ENCODE measurements at places on chromosomes 3 and 15.
A peak's percentile ranks its signal among the peaks of the same experiment; 100 is the strongest.

DNA sequence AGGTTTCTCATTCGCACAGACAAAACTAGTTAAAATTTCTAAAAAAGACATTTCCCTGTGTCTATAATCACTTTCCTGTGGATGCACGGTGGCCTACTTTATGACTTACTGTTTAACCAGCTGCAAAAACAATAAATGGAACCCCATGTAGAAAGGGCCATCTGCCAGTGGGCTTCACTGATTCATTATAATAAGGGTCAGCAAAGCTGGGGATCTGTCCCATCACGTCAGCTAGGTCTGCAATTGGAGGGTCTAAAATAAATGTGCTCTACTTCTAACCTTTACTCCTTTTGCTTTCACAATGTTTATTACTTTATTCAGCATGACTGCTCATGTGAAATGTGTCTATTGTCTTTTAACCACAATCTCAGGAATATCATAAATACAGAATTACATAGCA, 43.1 kb upstream of the NMD3 start:
- DNase-seq, result no peak

DNA sequence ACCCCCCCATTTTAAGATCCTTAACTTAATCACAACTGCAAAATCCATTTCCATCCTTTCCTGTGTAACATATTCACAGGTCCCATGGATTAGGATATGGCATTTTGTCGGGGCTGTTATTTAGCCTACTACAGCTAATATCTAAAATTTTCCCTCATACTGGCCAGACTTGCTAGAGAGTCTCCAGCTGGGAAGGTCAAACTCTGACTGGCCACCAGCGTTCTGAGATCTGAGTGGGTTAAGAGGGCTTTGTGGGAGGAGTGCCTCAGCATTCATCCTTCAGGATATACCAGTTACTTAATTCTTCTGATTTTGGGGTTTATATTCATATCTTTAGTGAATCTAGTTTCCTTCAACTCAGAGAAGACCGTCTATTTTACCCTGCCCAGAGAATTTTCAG, 17.7 kb downstream of the TM4SF18 start:
- no peak for DNase-seq

DNA sequence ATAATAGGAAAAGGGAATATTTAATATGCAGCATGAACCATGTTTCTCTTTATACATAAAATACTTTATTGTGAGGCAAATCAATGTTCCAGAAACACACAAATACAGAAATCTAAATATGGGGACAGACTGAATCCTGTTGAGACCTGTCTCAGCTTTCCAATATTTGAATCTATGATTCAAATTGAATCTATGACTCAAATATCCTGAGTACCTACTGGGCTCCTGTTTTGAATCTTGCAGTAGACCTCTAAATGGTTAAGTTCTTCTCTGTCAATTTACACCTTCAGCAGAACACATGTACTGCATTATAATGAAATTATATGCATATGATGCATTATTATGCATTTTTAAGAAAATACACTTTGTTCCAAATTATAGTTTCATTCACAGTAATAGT, 143.2 kb upstream of the PLXND1 start:
- DNase-seq, result no peak

DNA sequence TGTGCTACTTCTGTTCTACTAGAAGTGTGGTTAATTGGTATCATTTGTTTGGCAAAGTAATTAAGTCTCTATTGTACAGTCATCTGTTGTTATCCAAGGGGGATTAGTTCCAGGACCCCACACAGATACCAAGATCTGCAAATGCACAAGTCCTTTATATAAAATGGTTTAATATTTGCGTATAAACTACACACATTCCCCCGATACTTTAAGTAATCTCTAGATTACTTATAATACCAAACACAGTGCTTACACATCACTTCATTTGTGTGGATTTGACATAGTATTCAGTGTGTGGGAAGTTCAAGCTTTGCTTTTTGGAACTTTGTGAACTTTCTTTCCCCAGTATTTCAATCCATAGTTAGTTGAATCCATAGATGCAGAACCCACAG, 50.5 kb upstream of the ABI3BP start:
- no peak for DNase-seq

GRCh38 chr3:78838362-78838761, 929.4 kb downstream of the ROBO1 start:
- no peak for DNase-seq

- DNase-seq, result no peak
Measured at GRCh38 chr3:45537616-45537969, 57.0 kb upstream of the LIMD1 start.

GRCh38 chr3:67819447-67819846, 165.0 kb upstream of the SUCLG2 start:
- DNase-seq, result no peak

GRCh38 chr3:174382878-174383277, 476.3 kb upstream of the NAALADL2 start:
- no peak for DNase-seq

- no peak for DNase-seq
Measured at GRCh38 chr3:26029321-26029720, 239.4 kb downstream of the OXSM start.

DNA sequence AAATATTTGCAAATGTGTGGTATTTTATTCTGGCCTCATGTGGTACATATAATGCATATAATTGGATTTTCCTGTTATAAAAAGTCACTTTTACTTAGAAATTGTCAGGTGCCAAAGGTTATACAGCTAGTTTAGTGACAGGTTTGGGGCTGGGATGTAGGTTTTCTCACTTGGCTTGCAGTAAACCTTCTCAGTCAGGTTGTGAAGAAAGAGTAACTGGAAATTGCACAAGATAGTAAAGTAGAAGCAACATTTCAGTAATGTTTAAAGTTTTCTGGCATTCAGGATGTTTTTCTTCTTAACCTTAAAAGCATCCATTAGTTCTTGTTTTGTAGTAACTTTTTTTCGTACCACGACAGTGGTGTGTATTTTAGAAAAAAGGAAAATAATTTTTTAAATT, 53.9 kb downstream of the MEF2A start:
- no peak for DNase-seq

DNA sequence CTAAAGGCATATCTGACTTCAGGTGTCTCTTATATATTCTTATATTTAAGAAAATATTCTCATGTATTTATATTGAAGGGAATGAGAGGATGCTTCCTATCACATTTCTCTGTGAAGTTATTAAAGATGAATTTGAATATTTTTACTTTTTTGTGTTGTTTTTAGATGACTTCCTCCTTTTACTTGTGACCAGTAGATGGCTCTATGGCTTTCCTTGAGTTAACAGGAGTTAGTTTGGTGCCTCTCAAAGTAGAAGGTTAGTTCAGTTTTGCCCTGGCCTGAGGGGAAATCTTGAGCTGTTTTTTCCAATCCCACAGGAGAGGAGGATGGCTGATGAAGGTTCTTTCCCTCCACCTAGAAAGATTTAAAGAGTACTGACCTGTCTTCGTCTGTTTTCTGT, 80.7 kb downstream of the SQOR start:
- DNase-seq, result no peak

GRCh38 chr3:149958171-149958796, 12.4 kb downstream of the PFN2 start:
- DNase-seq, result no peak

GRCh38 chr3:97821287-97821773, 481 bp upstream of the CRYBG3 start:
- peak; percentile 46 for DNase-seq

- no peak for DNase-seq
Measured at GRCh38 chr3:35760146-35760545, 120.8 kb downstream of the ARPP21 start.

GRCh38 chr15:90071220-90071807, 31.0 kb downstream of the IDH2 start:
- DNase-seq, result peak; percentile 72

DNA sequence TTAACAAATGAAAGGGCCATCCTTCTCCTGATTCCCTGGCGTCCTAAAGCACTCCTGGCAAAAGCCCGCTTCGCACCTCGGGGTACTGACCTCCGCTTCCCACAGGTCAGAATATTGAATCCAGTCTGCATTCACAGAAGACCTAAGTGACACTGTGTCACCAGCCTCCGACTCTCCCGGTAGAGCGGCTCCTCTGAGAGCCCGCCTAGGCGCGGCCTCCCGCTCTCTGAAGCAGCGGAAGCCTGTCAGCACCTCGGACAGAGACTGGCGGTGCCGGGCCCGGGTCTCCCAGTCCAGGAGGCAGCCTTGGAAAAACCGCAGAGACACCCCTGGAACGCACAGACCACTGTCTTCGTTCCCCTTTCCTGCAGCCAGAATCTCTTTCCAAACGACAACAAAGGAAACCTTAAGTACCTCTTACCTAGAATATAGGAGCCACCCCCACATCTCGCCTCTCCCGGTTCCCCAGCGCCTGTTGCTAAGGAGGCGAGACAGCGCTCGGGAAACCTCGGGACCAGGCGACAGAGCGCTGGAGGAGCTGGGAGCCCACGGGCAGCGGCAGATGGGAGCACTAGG, 1.2 kb downstream of the GABRB3 start:
- DNase-seq, result peak; percentile 57

- DNase-seq, result no peak
Measured at GRCh38 chr3:95280711-95281352, 1218.0 kb downstream of the NSUN3 start.

DNA sequence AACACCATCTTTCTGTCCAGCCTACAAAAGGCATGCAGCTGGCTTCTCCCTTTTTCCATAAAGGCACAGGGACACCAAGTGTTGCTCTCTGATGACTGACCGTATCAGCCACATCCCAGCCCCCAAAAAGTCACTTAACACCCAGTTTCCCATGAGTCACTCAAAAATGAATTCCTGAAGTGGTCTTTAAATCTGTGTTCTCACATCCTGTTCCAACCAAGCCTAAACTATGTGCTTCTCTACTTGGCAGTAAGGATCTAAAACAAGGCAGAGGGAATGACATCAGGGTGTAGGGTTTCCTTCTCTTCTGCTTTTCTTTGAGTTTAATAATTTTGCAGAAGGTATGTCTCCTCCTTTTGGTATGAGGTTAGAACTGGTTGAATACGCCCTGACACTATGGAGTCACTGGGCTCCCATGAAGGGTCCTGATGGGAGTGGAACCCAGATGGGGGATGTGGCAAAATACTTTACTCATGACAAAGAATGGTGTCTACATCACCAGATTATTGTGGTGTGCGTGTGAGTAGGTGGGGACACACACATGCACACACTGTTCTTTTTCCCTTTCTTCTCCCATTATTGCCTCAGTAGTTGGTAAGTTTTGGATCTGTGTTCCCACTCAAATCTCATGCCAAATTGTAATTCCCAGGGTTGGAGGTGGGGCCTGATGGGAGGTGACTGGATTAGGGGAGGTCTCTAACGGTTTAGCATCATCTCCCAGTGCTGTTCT, 35.6 kb upstream of the CCK start:
- DNase-seq, result no peak

DNA sequence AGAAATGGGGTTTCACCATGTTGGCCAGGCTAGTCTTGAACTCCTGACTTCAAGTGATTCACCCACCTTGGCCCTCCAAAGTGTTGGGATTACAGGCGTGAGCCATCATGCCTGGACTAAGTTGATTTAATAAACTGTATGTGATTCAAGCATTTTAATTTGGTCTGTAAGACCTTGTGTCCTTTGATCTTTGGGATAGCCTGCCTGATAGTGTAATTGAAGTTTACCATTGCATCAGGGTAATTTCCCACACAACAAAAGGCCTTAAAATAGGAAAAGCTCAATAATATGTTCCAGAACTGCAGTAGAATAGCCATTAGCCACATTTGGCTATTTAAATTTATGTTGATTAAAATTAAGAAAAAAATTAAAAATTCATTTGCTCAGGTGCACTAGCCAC, 25.2 kb upstream of the DENND6A start:
- DNase-seq, result no peak

DNA sequence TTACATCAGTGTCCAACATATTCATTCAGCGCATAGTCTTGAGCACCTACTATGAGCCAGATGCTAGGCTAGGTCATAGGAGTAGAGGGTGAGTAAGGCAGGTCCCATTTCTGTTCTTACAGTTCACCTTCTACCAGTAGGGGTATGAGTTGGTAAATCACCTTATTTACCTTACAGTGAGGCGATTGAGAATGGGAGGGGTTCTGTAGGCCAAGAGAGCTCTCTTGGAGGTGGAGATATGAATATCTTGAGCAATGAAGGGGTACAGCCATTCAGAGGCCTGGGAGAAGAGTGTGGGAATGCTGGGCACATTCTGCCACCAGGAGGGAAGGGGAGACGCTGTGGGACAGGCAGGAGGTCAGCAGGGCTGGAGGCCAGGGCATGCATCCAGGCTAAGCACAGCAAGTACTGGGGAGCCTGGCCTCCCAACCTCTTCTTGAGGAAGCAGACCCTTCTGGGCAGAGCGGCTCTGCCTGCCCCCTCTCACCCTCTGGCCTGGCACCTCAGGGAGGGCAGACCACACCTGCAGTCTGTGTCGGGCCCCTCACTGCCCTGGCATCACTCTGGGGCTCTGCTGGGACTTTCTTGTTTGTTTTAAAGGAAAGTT, 123.4 kb downstream of the EEFSEC start:
- no peak for DNase-seq

- DNase-seq, result no peak
Measured at GRCh38 chr15:97963779-97964178, 3.3 kb downstream of the ARRDC4 start.

DNA sequence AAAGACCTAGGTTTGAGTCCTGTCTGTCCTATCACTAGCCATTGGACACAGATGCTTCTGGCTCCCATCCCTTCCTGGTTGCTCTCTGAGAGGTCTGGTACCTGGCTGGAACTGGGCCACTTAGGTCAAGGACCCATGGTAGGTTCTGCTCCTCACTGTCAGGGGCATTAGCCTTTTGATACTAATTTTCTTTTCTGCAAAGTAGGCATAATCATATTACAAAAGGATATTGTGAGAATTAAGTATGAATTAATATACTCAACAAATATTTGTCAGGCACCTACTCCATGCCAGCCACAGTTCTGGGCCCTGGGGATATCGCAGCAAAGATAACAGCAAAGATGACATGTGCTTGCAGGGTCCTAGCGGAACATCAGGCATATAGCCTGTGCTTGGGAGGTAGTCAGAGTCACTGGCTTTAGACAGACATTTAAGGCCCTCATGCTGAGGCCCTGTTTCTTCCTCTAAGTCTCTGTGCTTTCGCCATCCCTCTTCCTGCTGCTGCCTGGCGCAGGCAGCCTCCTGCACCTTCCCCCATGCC, 25.6 kb upstream of the LCTL start:
- no peak for DNase-seq
